ENCODE measurements at places on chromosomes 5 and 9.

- no peak for DNase-seq
These were observed 101.8 kb downstream of the PCSK1 start for GRCh38 chr5:96331210-96331609.

GRCh38 chr5:126938466-126938865 lies 91.9 kb downstream of the MARCHF3 start:
- no peak for DNase-seq

DNA sequence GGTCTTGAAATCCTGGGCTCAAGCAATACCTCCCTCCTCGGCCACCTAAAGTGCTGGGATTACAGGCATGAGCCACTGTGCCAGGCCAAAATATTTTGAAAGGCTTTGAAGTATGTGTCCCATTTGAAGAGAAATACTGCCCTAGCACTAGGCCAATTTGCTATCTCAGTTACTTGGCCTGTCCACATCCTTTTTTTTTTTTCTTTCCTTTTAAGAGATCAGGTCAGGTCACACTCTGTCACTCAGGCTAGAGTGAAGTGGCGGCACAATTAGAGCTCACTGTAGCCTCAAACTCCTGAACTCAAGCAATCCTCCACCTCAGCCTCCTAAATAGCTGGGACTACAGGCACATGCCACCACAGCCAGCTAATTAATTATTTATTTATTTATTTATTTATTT lies 84.2 kb downstream of the NR6A1 start:
- DNase-seq = no peak

- DNase-seq = no peak
These were observed 91.5 kb upstream of the PHF24 start for GRCh38 chr9:34866614-34867013.

GRCh38 chr9:131740898-131741297 lies 1.0 kb upstream of the RAPGEF1 start:
- DNase-seq = no peak

DNA sequence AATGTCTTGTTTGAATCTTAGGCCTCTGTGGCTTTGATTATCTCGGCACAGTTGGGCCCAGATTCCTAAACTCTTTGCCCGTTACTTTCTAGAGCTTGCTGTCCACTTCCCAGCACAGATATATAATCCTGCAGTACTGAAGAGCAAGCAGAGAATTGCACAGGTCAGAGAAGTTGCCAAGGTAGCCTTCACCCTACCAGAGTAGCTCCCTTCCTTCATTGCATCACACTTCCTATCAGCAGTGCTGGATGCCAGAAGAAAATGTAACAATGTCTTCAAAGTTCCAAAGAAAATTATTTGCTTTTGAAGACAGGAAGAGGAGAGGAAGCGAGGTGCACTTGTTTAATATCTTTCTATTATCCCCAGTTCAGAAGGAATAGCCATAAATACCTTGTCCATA lies 38.1 kb upstream of the SPATA31D4 start:
- no peak for DNase-seq

GRCh38 chr5:80355686-80356085 lies 35.9 kb downstream of the SPZ1 start:
- no peak for DNase-seq

DNA sequence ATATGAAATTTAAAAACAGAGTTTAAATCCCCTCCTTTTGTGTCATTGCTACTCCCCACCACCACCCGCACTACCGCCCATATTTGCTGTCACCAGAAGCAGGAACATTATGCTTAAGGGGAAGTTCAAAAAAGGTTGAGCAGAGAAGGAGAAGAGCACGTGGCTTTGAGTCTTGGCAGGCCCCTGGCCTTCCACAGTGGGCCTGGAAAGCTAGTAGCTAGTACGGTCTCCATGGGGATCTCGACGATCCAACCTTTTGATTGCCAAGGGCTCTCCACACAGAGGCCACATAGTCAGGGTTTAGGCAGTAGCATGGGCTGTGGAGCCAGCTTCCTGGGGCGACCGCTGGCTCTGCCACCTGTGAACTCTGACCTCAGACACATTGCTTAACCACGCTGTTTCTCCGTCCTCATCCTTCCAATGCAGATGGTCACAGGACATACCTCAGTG lies 90.1 kb downstream of the GOLPH3 start:
- no peak for DNase-seq

GRCh38 chr9:121098567-121099198 lies 23.9 kb downstream of the CNTRL start:
- DNase-seq = no peak

All from PC-9 (cell line).